Naive thymus-derived CD8-positive, alpha-beta T cell (primary cell): ENCODE measurements at places on chromosomes 6 and 20.

DNA sequence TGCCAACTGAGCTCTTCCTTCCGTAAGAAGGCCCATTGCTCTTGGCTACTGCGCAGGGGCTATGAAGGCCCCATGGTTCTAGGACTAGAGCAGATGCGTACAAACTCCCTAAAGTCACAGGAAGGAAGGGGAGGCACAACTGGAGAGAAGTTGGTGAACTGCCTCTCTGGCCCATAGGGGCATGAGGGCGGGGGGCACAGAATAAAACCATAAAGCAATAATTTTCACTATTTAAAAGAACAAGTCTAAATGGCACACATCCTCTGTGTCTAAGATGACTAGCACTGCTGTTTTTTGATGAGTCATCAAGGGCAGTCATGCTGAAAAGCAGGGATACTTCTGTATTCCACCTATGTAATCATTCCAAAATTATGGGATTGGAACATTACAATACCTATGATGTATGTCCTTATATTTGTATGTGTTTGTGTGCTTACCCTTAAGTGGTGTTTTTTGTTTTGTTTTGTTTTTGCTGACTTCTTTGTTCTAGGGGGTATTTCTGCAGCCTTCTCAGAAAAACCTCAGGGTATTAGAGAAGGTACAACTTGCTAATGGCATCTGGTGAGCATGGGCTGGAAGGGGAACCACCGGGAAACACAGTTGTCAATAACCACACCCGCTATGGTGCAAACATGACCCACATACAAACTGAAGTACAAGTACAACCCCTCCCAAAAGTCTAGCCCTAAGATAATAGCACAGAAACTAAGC is 36.9 kb downstream of the B4GALT5 start:
- DNase-seq: no peak

- no peak for DNase-seq
These were observed 35.9 kb upstream of the RAB23 start for GRCh38 chr6:57257911-57258541.

- DNase-seq: no peak
These were observed 720.4 kb upstream of the CHD6 start for GRCh38 chr20:42338294-42339201.

DNA sequence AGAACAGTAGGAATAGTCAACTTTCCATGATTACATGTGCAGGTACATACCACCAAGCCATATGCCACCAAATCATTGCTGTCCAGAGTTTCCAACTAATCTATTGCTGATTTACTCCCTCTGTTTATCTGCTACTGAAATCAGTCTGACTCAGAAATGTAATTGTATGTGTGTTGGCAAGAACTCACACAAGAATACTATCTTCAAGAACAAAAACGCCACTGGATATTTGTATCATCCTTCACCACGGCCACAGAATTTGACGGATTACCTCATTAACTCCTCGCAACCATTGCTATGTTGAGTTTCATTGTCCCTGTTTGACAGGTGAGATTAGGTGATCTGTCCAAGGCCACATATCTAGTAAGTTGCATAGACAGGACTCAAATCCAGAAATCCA is 159.2 kb downstream of the GMPR start:
- no peak for DNase-seq

- no peak for DNase-seq
These were observed 148.2 kb upstream of the CITED2 start for GRCh38 chr6:139522511-139523220.

DNA sequence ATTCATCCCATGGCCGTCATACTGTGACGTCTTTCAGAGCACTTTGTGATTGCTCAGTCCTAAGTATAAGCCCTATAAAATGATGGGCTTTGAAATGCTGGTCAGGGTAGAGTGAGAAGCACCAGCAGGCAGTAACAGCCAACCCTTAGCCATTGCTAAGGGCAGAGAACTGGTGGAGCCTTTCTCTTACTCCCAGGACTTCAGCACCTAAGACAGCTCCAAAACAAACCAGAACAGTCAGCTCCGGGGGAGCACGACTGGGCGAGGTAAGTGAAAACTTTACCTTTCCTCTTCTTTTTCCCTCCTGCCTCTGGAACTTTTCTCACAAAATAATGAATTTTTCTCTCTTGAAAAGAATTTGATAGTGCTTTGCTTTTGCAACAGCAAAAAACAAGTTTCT is at the start of gene VIP:
TSS of gene VIP (plus strand) at position 104 of the 400 bp plus-strand sequence. CDS start 1,381 bp downstream, outside the sequence.
- no peak for DNase-seq

- DNase-seq: no peak
These were observed 490.2 kb downstream of the EPM2A start for GRCh38 chr6:145245119-145245518.

DNA sequence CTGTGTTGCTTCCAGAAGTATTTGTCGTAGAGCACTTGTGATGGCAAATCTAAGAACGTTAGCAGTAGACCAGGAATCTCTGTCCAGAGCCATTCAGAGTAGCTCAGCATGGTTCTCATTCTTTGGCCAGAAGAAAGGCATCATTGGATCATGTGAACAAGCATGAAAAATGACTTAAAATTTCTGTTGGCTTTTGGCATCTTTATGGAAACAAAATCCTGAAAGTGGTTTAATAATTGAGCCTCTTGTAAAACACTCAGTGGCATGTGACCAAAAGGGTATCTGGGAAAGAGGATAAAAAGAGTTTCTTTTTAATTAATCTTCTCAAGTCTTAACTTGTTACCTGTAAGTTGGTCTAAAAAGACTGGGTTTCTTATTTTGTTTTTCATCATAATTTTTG is 55.2 kb downstream of the PTPN1 start:
- DNase-seq: no peak

DNA sequence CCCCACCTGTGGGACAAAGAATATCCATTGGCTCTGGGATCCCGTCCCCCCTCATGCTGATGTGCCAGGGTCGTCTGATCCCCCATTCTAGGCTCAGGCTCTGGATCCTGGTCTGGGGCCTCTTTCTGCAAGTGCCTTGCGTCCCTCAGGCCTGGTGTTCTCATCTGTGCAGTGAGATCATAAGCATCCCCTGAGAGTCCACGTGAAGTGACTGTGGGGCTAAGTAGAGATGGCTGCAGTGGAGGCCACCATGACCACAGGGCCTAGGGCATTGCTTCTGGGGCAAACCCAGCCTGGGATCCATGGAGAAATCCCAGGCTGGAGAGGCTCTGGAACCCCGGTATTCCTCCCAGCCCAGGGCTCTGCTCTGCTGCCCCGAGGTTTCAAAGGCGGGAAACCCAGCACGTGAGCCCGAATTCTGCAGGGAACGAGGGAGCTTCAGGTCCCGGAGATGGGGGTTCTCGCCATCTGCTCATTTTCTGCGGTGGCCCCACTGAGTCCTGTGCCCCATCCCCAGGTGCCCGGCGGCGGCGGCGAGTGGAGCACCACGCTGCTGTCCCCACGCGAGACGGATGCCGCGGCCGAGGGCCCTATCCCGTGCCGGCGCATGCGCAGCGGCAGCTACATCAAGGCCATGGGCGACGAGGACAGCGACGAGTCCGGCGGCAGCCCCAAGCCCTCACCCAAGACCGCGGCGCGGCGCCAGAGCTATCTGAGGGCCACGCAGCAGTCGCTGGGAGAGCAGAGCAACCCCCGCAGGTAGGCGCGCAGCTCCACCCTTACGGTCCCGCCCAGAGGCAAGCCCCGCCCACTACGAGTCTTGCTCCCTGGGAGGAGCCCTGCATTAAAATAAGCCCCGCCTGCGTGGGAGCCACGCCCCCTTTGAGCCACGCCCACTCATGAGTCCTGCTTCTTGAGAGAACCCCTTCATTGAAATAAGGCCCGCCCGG is 105.5 kb upstream of the MYL9 start:
- DNase-seq: peak; percentile 77

DNA sequence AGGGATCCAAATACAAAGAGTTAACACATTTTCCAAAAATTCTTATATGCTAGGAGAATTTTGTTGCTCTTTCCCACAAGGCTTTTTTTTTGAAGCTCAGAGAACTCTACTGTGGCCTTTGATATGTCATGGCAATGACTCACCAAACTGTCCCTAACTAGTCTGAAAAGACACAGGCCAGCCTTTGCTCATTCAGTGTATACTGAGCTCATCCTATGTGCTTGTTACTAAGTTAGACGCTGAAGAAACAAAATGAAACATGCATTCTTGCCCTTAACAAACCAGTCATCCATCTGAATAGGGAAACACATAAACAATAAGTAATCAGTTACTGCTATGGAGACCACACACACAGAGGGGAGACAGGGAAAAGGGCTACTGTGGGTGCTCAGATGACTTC is 291.8 kb downstream of the FOXC1 start:
- no peak for DNase-seq

DNA sequence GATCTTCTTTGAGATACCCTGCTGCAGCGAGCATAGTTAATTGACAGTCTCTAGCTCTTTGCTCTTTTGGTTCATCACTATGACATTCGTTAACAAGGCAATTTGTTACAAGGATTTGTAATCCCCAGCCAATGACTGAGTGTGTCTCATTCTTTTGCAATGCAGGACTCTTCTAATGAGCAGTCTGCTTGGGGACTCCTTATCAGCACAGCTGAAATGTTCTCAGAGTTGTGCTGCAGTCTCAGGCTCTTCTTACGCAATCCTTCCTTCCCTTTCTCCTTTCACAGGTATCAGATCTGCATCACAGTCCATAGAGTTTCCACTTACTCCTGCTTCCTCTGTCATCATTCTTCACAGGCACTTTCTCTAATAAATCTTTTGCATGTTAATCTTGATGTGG is 161.2 kb upstream of the OGFRL1 start:
- DNase-seq: no peak

GRCh38 chr6:83852528-83853177 is 507 bp upstream of the RIPPLY2 start:
- DNase-seq: no peak

- no peak for DNase-seq
These were observed 159.5 kb upstream of the KHDRBS2 start for GRCh38 chr6:62445521-62445920.

GRCh38 chr6:119148098-119148824 is 69.8 kb upstream of the FAM184A start:
- no peak for DNase-seq

GRCh38 chr20:49985157-49985556 is 2.4 kb downstream of the SNAI1 start:
- DNase-seq: no peak

GRCh38 chr6:18405477-18406293 is 18.5 kb downstream of the RNF144B start:
- no peak for DNase-seq

DNA sequence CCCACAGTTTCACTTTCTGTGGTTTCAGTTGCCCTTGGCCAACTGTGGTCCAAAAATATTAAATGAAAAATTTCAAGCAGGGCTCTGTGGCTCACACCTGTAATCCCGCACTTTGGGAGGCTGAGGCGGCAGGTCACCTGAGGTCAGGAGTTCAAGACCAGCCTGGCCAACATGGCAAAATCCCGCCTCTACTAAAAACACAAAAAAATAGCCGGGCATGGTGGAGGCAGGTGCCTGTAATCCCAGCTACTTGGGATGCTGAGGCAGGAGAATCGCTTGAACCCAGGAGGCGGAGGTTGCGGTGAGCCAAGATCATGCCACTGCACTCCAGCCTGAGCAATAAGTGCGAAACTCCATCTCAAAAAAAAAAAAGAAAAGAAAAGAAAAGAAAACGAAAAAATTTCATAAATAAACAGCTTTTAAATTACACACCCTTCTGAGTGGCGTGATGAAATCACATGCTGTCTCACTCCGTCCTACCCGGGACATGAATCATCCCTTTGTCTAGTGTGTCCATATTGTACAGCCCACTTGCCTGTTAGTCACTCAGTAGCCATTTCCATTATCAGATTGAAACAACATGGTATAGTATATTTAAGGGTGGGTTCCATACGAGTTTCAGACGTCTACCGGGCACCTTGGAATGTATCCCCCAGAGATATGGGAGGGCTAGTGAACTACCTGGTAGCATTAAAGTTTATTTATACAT is 11.7 kb downstream of the PTPRK start:
- DNase-seq: no peak

DNA sequence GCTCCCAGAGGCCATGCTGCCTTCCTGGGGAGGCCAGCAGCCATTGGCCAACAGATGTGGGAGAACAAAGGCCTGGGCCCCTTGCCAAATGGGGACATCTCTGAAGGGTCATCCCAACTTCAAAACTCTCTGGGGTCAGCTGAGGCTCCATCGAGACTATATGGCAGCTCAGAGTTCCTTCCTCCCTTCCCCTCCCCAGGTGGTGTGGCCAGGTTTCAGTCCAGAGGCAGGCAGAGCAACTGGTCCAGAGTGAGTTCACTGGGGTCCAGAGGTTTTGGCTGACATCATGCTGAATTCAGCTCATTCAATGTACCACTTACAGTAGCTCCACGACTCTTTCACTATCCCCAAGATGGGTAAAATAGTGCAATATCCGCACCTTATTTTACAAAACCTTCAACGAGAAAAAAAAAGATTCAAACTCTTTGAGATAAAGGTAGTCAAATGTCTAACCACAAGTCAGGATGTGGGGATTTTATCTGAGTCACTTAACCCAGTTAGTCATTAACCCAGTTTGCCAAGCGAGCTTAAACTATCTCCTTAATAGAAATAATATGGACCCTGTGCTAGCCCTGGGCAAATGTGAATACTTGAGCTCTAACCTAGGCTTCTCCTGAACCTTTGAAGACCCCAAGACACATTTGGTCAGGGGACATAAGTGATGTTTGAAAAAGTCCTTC is 108.4 kb upstream of the PLEKHG1 start:
- no peak for DNase-seq

- no peak for DNase-seq
These were observed 382.3 kb downstream of the ESR1 start for GRCh38 chr6:152189736-152190135.

GRCh38 chr20:40953856-40954255 is 74.8 kb upstream of the TOP1 start:
- no peak for DNase-seq

- no peak for DNase-seq
These were observed 969.9 kb upstream of the CITED2 start for GRCh38 chr6:140344142-140344913.

GRCh38 chr6:39361657-39362486 is 39.4 kb upstream of the KCNK16 start:
- peak; percentile 33 for DNase-seq

- DNase-seq: no peak
These were observed 104.3 kb downstream of the RNF144B start for GRCh38 chr6:18491308-18492045.

DNA sequence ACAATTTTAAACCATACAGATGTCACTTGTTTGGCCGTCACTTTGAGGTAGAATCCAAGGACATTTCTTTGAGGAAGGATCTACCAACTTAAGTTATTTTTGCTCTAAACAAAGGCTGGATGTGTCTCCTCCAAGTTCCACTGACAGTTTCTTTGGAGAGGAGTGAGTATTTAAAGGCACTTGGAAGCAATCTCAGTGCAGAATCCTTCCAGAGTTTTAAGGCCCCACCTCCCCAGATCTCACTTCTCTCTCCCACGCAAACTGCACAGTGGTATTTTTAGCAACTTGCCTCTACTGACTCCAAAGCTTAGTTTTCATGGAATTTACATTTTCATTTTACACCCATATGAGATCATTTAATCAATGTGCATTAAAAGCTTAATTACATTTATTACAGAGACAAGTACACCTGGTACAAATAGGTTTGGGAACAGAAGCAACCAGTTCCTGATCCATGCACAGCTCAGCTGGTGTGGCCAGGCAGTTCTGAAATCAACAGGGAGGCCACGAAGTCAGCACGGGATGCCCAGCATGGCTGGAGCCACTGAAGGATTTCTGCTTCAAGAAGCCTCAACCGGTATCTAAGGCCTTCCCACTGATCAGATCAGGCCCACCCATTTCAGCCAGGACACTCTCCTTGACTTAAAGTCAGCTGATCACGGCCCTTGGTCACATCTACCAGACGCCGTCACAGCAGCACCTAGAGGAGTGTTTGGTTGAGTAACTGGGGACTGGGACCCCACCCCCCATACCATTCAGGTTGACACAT is 109.8 kb downstream of the SYCP2 start:
- DNase-seq: no peak

GRCh38 chr20:63639093-63639975 is 12.4 kb upstream of the GMEB2 start:
- peak; percentile 89 for DNase-seq

GRCh38 chr6:43838276-43839036 is 68.4 kb downstream of the VEGFA start:
- no peak for DNase-seq
